ENCODE measurements at places on chromosomes 7 and 10.

- DNase-seq: no peak
Measured at GRCh38 chr7:137696376-137696775, 150.4 kb downstream of the DGKI start.

DNA sequence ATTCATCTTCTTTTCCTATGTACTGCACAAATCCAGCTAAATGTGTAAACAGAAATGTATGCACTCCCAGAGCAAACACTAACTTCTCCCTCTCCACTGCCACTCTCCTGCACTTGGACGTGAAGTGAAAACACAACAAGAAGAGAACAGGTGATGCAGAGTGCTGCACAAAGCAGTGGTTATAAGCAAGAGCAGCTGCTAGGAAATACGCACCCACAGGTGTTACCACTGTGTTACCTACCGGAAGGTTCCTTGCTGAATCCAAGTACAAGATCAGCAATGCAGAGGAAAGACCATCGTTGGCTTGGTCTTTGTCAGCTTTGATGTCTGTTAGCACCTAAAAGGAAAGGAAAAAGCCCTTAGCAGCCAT lies 54.6 kb upstream of the NCAPG2 start:
- no peak for DNase-seq

GRCh38 chr7:86653919-86654659 lies 10.4 kb downstream of the GRM3 start:
- DNase-seq: no peak

DNA sequence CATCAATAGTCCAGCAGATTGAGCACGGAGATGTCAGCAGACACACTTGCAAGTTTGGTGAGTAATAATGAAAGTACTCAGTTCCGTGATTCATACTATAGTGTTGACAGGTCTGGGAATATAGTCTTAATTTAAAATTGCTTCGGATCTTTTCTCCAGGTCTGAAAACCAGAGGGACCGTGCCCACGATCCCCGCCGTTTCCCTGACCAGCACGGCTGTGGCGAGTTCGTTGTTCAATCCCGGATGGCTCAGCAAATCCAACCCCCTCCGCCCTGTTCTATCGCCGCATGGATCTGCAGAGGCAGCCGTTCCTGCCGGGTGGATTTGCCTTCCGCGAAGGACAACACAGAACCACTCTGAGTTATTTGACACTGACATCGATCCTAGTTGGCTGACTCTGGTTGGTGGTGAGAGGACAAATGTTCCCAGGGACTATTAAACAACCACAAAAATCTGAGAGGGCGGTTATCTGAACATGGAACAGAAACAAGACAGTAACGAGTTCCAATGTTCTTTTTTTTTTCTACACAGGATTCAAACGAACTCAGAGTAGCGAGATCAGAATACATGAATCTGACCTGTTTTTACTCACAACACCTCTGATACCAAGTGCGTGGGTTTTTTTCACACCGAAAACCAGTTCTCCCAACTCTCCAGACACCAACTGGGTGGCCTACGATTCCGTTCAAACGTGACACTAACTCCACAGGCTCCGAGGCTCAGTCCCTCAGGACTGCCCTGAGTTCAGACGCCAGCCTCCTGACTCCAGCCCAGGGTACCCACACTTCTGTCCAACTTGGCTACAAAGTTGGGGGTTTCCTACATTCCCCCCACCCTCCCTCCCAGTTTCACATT lies 52.7 kb downstream of the RBM17 start:
- no peak for DNase-seq

GRCh38 chr7:111138586-111138985 lies 47.7 kb downstream of the LRRN3 start:
- no peak for DNase-seq

- no peak for DNase-seq
Measured at GRCh38 chr7:81887098-81888090, 117.5 kb upstream of the HGF start.

DNA sequence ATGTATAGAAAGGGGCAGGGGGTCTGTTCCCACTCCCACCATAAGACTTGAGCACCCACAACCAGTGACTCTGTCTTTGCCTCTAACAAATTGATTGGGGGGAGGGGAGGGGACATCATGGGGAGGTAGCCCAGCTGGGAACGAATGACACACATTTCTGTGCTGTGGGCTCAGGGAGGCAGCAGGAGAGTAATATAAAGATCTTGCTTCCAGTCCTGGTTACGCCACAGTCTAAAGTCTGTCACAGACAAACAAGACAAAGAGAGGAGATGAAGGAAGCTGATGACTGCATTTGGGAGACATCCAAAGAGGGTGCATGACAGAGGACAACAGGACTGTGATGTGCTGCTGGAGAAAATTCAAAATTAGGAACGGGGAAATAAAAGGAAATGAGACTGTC lies 153.9 kb downstream of the ACTR3B start:
- no peak for DNase-seq

DNA sequence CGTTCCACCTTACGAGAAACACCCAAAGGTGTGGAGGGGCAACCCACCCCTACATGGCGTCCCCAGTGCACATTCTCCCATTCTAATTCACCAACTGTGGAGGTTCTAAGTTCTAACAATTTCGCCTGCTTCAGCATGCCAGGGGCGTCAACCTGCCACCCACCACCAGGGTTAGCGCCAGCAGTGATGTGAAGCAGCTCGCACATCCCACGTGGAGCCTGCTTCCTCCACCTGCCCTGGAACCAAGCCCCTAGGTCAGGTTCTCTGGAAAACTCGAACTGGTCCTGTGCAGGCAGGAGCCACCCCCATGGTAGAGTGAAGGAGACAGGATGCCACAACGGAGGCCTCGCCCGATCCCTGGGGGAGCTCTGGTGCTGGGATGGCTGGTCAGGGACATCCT lies 33.3 kb upstream of the FXYD4 start:
- DNase-seq: no peak

GRCh38 chr10:35331894-35332640 lies 4.2 kb upstream of the CCNY start:
- DNase-seq: no peak

GRCh38 chr10:71234970-71235685 lies 22.8 kb downstream of the UNC5B start:
- DNase-seq: no peak

- DNase-seq: no peak
Measured at GRCh38 chr10:69963178-69963834, 89.3 kb upstream of the MACROH2A2 start.

DNA sequence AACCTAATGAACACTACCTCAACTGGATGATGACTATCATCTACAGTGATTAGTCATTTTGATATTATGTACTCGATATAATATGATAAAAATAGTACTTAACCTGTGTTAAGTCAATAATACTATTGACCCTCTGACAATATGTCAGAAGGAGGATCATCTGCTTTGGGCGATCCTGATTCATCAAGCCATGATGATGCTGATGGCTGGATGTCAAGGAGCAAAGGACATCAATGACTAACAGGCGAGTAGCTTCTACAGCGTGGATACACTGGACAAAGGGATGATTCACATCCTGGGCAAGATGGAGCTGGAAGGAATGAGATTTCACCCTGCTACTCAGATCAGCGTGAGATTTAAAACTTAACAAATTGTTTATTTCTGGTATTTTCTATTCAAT lies 94.4 kb upstream of the SKAP2 start:
- DNase-seq: no peak

DNA sequence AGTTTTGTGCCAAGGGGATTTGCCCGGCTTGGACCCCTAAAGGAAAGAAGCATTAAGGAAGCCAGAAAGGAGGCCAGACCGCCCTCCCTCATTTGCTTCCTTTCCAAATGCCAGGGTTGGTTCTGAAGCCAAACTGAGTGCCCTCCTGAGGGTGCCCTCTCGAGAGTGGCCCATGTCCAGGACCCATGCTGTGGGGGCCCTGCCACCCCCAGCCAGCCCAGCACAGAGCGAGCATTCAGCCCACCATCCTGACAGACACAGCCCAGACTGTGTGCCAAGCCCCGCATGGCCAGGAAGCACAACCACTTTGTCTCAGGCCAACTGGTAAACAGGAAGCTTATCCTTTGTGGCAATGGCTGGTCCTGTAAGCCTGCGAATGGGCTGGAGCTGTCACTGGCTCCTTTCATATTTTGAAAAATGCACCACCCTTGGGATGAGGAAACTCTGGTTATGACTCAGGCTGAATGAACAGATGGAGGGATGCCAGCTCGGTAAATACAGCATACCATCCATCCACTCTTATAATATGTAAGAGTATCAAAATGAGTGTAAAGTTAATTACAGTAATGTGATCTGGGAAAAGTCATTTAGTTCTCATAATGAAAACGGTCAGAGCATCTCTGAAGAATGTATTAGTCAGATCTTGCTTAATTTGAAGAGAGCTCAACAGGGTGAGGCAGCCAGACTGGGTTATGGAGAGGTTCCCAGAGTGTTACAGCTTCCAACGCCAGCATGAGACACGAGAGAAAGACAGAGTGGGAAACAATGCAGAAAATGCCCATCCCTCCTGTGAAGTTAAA lies 65.0 kb downstream of the STK17A start:
- no peak for DNase-seq

GRCh38 chr7:22842973-22843372 lies 20.3 kb upstream of the TOMM7 start:
- DNase-seq: no peak

- no peak for DNase-seq
Measured at GRCh38 chr10:70664702-70665195, 7.6 kb upstream of the ADAMTS14 start.

DNA sequence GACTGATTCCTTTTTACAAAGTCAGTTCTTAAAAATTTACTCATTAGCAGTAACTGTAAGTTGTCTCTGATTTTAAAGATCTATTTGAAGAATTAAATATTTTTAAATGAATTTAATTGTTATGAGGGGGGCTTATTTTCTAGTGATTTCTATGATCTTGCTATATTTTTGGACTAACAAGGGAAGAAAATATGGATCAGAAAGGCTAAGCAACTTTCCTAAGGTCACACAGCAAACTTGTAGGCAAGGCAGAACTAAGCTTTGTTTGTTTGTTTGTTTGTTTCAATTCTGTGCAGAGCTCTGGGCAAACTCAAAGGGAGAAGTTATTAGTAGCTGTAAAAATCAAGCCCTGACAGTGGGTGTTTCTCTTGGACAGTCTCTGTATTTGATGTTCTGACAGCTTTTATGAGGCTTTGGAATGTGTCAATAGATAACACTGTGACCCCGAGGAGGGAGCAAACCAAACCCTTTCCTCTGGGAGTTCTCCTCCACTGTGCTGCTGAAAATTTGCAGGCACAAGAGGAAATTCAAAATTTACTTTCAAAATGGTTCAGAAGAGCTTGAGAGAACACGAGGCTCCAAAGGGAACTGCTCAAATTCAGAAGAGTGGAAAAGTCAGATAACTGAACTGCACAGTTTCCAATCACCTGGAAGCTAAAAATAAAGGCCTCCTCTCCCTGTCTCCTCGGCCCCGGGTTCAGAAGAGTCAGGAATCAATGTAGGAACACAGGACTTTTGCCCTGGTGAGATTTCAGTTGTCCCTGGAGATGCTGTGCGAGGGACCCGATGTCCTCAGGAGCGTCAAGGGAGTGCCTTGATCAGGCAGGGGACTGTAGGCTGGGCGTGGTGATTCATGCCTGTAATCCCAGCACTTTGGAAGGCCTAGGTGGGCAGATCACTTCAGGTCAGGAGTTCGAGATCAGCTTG lies 325.7 kb downstream of the GATA3 start:
- no peak for DNase-seq

DNA sequence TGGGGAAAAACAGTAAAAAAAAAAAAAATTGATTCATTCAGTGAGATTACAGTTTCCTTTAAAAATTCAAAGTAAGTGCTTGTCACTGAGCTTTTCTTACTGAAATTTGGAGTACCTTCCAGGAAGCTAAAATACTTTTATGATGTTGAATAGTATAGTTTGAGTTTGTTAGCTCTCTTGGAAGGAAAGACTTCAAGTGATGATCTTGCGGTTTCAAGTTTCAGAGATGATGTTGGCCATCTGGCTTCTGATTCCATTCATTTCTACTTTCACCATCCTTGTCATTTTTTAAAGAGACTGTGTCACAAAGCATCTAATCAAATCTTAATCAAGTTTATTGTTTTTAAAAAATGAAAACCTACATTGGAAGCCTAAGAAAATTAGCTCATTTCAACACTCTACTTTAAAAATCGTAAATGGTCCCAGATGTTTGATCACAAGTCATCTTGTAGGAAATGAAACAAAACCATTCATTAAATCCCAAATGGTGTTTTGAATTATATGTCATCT lies 4.9 kb upstream of the HERPUD2 start:
- DNase-seq: no peak

DNA sequence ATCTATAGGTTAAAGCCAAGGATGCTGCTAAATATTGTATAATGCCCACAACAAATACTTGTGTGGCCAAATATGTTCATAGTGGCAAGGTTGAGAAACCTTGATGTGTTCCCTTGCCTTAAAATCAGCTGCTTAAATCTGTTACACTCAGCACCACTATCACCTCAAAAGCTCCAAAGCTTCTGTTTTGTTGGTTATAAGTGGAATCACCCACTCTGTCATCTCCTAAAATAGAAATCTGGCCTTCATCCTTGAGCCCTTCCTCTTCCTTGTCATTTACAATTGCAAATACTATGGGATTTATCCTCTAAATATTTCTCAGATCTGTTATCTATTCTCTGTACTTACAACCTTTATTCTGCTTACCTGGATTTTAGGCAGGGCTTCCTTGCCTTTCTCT lies 61.4 kb downstream of the CPED1 start:
- DNase-seq: no peak

GRCh38 chr7:79855172-79855571 lies 279.5 kb upstream of the GNAI1 start:
- DNase-seq: no peak

GRCh38 chr10:62817766-62818425 lies 1.7 kb upstream of the EGR2 start:
- peak; percentile 62 for DNase-seq

DNA sequence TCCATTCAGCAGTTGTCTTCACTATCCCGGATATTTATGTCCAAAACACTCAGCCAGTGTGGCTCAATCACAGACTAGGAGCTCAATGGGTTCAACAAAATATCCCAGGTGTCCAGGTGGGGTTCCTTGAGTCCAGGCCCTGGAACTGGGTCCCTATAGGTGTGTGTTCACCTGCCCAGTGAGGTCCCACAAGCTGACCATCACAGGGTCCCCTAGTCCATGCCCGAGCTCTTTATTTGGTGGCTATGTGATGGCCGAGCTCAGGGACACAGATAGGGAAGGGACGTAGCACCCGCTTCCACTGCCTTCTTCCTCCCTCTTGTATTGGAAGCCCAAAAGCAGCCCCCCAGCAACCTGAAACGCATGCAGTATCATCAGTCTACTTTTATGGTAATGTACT lies 78.9 kb upstream of the DDC start:
- DNase-seq: no peak

DNA sequence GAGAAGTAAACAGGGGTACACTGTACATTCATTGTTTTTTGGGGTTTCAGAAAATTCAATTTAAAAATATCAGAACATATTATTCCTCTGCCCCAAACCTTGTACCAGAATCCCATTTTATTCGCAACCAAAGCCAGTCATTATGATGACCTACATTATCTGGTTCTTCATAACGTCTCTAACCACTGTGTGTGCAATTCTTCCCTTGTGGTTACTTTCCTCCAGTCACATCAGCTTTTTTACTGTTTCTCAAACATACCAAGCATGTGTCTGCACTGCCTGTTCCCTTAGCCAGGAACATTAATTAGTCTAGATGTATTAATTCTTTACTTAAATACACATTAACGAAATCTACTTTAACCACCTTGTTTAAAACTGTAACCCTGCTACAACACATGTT lies 64.8 kb downstream of the THSD7A start:
- no peak for DNase-seq
